ENCODE measurements at places on chromosomes 1 and 21. TPM values are rescaled to one million over a fixed set of nuclear protein-coding genes. Genes with fewer than 3 reads are reported as not detected.

DNA sequence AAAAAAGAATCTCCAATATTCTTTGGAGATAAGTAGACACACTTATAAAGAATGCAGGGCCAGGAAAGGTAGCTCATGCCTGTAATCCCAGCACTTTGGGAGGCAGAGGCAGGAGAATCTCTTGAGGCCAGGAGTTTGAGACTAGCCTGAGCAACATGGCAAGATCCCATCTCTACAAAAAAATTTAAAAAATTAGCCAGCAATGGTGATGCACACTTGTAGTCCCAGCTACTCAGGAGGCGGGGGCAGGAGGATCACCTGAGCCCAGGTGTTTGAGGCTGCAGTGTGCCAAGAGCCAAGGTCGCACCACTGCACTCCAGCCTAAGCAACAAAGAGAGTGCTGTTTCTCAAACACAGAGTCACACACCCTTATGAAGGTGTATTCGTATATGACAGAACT lies 385.0 kb downstream of the SMYD3 start:
- DNase-seq, result no peak

- DNase-seq, result no peak
These were observed 152.5 kb upstream of the KCND3 start for GRCh38 chr1:112141923-112142322.

ADORA1 gene
- not detected for total RNA-seq

DNA sequence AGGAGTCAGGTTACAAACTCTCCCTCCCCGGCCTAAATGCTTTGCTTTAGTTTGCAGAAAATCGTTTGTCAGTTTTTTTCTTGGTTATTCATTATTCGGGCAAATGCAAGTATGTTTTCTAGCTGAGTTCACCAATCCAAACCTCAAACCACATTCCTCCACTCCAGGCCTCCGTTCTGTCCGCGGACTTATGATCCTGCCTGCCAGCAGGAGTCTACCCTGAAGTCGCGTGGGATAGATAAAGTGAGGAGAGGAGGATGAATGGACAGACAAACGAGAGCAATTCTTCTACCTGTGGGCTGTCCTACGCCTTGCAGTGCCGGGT lies 1.3 kb downstream of the ADAMTS1 start:
- no peak for DNase-seq

DNA sequence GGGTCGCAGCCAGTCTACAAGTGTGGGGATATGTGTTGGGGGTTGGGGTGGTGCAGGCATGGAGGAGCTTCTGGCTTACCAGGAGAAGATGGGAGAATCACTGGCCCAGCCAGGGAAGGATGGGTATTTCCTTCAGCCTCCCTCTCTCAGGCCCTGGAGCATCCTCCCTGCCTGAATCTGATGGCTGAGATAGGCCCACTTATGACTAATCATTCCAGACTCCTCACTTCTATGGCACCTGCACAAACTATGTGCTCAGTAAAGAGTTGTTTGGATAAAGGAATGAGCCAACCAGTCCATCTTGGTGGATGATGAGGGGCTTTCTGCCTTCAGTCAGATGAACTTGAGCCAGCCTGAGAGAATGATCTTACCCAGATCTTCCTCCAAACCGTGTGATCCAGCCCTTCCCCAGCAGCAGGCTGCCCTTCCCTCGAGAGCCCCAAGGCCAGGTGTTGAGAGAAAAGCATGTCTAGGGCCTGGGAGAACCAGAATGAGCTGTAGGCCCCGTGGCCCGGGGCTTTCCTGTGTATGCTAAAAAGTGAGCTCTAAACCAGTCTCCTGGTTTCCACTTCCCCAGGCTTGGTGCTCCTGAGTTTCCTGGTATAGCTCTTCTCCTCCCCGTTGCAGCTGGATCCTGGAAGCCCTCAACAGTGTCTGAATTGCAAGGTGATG lies 1.3 kb downstream of the GPA33 start:
- DNase-seq, result no peak
